ENCODE measurements at places on chromosomes 13 and 19.

DNA sequence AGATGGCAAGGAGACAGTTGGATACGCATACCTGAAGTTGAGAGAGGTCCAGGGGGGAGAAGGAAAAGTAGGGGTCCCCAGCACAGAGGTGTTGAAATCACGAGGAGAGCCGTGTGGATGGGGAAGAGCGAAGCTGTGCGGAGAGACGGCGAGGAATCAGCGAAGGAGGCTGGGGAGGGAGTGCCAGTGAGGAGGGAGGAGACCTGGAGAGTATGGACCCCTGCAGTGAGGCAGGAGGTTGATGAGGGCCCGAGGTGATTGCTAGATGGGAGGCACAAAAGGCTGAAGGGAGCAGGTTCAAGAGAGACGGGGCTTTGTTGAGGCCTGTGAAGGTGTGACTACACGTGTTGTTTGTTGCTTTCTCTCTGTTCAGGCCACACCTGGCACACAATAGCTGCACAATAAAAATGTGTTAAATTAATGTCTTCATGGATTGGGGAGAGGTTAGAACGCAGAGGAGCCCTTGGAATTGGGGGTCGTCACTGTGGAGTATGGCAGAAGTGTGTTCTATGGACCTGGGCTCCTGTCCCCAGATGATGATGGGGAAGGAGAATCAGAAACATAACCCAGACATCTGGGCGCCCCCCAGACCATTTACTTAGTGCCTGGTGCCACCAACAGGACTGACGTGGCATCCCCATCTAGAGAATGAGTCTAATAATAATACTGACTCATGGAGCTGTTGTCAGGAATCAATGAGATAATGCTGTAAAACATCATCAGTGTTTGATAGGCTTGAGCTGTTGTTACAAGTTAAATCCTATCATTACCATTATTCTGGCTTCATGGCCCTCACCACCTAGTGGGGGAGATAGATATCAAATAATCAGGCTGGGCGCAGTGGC lies 137.5 kb downstream of the SIPA1L3 start:
- peak; percentile 32 for DNase-seq

GRCh38 chr19:10027158-10027997 lies 14.1 kb downstream of the RDH8 start:
- DNase-seq, result peak; percentile 96

- no peak for DNase-seq
These were observed 4.4 kb downstream of the TEKTIP1 start for GRCh38 chr19:3543150-3544057.

- no peak for DNase-seq
These were observed 500 bp downstream of the SMIM24 start for GRCh38 chr19:3479834-3480215.

DNA sequence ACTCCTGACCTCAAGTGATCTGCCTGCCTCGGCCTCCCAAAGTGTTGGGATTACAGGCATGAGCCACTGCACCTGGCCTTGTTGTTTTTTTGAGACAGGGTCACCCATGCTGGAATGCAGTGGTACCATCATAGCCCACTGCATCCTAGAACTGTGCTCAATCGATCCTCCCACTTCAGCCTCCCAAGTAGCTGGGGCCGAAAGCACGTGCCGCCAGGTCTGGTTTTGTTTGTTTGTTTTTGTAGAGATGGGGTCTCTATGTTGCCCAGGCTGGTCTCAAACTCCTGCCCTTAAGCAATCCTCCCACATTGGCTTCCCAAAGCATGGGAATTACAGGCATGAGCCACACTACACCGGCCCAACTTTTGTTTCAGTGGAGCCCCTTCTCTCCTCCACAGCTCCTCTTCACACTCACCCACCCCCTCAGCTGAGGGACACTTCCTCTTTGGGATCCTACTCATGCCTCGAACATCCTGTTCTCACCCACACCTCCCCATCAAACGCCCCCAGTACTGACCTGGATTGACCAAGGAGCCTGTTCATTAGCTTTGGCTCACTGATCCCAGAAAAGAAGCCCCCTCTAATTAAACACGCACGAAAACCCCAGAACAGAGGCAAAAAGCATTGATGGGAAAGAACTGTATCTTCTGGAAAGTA lies 12.8 kb upstream of the CERS4 start:
- no peak for DNase-seq

DNA sequence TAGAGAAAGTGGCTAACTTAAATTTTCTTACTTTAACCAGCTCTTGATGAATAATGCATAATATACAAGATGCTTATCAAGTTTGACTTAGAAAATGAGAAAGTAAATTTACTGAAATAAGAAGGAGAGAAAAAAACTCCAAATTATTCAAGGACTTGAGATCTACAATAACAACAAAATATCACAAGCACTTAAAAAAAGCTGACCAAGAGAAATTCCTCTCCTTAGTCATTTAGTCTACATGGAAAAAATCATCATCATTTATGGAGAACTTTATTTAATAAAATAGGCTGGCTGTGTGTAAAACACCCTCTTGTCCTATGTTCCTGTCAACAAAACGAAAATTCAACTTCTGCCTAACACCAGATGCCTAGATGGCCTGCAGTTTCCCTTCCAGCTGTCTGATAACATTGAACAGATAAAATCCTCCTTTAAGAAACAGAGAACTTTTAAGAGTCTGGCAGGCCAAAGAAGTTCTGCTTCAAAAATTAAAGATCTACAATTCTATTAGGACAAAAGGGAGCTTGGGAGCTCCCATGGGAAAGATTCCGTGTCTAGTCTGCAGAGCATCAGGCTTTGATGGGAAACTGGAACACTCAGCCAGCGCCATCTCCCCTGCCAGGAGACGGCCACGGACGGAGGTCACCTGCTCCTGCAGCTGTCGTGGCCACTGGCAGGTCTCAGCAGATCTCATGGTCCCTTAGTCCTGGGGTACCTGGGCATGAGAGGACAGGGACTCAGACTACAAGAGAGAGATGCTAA lies 37.9 kb upstream of the ATP11A start:
- no peak for DNase-seq

DNA sequence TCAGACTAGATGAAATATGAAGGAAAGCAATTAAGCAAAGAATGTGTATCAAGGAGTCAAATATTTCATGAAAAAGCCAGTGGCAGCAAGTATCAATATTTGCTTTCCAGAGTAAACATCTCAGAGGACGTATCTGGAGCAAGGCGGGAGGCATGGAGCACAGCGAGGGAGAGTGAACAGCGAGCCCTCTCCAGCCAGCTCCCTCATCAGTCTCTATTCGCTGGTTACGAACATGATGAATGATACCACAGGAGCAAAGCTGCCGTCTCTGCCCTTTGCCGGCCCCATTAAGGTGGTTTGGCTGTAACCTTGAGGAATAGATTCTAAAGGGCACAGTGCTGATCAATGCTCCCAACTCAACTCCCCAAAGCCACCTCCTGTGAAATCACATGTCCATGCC lies 95.8 kb downstream of the CCNA1 start:
- DNase-seq, result no peak

DNA sequence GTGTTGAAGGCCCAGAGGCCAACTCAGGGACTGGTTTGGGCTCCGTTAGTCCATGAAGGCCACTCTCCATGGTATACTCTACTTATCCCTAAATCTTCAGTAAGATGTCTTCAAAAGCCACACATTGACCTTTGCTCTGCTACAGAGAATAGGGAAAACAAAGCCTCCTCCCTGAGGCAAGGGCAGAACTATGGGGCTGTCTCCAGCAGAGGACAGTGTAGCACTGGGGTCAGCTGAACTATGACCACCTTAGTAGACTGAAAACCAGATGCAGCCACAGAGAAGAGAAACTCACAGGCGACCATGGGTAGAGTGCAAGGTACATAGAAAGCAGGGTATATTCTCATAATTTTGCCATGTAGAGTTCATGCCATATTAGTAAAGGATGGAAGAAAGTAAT lies 587.4 kb downstream of the LMO7 start:
- DNase-seq, result no peak

DNA sequence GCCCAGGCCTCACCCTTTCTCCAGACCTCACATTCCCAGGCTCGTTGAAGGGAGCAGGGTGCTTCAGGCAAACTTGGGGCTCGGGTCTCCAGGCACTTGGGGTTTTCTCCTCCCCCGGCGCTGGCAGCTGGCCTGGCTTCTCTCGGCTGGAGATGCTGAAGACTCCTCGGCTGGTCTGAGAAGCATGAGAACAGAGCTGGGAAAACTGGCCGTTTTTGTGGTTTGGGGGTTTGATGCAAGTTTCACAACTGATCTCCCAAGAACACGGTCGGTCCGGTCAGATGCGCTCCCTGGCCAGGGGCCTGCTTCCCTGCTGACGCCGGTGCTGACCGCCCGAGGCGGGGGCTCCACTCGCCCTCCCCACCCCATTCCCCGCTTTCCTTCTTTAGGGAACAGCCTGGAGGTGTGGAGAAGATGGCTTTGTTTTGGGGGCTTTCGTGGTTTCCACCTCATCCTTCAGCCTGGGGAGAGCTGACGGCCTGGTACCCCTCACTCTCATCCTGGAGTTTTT lies 35.3 kb downstream of the CEBPA start:
- DNase-seq, result no peak

DNA sequence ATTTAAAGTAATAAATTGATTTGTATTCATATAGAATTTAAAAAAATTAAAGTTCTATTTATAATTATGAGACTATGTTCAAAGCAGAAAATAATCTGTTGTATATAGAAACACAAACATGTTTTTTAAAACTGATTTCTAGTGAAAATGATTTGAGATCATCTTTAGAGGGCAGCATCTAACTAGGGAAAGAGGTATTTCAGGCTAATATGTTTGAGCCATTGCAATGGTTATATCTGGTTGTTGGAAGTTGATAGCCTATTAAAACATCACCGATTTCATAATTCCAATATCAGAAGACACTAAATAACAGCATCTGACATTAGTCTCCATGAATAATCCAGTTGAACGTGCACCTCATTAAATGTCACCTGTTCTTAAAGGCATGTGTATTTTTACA lies 79.8 kb upstream of the SLITRK6 start:
- DNase-seq, result no peak

GRCh38 chr13:41059456-41060081 lies 1.7 kb upstream of the WBP4 start:
- DNase-seq, result no peak

- peak; percentile 86 for DNase-seq
These were observed 918 bp upstream of the LHB start for GRCh38 chr19:49017666-49018351.

DNA sequence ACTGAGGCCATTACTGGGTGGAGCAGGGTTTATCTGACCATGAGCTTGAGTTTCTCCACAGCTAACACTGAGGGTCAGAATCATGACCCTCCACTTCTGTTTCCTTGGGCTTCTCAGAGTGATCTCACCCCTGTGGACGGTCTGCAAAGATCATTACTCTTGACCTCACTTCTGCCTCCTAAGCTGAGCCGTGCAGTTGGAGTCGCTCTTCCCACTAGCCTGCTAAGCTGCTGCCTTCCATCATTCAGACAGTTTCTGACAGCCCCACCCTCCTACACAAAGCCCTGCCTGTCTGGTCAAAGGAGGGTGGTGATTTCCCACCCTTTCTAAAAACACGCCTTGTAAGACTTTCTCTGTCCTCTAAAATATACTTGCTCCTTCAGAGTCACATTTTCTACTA lies 9.3 kb upstream of the FRY start:
- no peak for DNase-seq

GRCh38 chr13:24074678-24075077 lies 85.8 kb upstream of the SPATA13 start:
- DNase-seq, result no peak

DNA sequence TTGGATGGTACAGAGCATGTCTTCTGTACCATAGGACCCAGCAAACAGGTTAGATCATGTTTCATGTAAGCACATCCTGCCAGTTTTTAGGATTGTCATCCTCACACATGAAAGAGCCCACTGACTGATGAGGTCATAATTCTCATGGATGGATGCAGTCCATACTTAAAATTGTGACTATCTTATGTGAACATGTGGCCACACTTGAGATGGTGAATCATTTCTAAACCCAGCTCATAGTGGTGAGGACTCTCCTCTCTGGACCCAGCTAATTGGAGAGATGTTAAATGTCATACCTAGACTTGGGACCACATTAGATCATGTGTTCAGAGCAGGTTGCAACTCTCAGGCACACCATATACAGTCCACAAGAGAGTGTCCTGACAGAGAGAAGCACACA lies 24.8 kb upstream of the ZNF254 start:
- DNase-seq, result no peak

DNA sequence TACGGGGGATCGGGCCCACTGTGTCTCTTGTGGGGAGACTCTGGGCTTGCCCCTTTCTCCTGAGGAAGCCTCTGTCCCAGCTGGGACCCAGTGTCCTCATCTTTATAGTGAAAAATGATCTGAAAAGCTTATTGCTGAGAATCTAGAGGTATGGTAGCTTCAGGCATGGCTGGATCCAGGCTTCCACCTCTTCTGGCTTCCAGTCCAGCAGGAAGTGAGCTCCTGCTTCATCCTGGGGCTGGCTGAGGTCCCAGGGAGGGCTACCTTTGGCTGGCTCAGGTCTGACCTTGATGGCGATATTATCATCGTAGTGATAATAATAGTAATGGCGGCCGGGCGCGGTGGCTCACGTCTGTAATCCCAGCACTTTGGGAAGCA lies 3.0 kb downstream of the SLC5A5 start:
- no peak for DNase-seq

DNA sequence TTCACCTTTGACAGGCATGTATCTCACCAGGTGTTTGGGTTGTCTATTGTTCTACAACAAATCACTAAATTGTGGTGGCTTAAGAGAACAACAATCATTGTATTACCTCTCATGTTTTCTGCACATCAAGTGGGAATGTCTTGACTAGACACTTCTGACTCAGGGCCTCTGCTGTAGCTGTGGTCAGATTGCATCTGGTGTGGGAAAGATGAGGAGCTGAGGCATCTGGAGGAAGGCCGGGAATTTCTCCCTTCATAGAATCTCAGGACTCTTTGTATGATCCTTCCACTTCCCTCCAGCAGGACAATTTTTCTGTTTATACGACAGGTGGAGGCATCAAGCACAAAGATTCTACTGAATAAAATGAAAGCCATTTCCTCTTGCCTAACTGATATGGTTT lies 511.8 kb upstream of the NBEA start:
- no peak for DNase-seq

GRCh38 chr13:21033856-21034602 lies 27.4 kb downstream of the LATS2 start:
- DNase-seq, result no peak

DNA sequence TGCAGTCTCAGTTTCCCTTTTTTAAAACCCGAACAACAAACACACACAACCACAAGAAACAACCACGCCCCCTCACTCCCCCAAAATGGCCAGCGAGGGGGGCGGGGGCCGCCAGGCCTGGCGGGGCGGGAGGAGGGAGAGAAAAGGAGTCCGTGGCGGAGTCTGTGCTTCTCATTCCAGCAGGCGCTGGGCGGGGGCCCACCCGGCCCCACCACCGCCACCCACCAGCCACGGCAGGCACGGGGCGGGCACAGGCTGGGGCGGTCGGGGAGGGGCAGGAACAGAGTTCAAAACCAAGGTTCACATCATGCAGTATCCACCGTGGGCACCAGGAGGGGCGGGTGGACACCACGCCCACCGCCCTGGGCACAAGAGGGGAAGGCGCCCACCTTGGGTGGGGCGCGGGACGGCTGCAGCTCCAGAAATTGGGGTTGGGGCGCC lies 12.9 kb downstream of the DPF1 start:
- DNase-seq, result no peak

GRCh38 chr13:42048342-42048683 lies at the start of gene DGKH:
DGKH (plus strand) TSS chr13:42048648; CDS start chr13:42048774, 126 bp downstream.
- no peak for DNase-seq

GRCh38 chr13:110902370-110902769 lies 12.5 kb downstream of the ANKRD10 start:
- no peak for DNase-seq

Data from GM13976 (cell line).